ENCODE measurements at places on chromosomes 6 and 20. TPM values are rescaled to one million over a fixed set of nuclear protein-coding genes. Genes with fewer than 3 reads are reported as not detected.

GRCh38 chr6:77361018-77361417 is 102.3 kb downstream of the HTR1B start:
- no peak for DNase-seq

- no peak for DNase-seq
Observed at GRCh38 chr20:684676-685319, 9.2 kb upstream of the SCRT2 start.

- DNase-seq = no peak
Observed at GRCh38 chr6:148750838-148751792, 4.3 kb downstream of the UST start.

DNA sequence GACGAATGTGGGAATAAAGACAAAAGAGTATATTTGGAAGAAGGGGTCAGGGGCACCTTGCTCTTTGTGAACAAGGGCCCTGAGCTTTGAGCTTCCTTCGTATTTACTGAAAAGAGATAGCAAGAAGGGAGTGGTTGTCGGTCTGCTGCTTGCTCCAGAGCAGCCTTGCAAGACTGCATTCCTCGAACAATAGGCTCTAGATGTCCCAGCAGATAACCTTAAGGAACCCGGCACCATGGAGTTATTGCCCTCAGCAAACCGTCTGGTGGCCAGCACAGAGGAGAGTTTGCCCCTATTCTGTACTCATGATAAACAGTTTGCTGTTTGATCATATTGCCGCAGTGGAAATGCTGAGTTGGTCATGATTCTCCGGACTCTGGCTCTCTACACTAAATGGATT is 22.7 kb downstream of the HLA-DRB1 start:
- DNase-seq = no peak

GRCh38 chr6:20583444-20583800 is 49.2 kb downstream of the CDKAL1 start:
- no peak for DNase-seq

- no peak for DNase-seq
Observed at GRCh38 chr6:127222418-127222817, 44.2 kb upstream of the RNF146 start.

- peak; percentile 68 for DNase-seq
Observed at GRCh38 chr6:139540276-139540675, 165.8 kb upstream of the CITED2 start.

DNA sequence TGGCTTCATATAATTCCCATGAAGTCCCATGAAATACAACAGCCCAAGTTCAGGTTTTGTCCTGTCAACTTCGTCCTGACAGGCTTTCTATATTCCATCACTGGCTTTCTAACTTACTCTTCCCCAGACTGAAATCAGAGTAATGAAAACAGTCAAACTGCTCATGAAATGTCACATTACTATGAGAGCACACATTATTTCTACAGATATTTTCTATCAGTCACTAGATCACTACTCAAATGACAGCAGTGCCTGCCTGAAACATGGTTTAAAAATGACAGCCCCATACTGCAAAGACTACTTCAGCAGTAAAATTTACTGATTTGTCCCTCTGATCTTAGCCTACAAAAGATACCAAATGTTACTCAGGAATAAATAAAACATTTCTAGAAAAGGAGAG is 442.9 kb upstream of the SOX4 start:
- DNase-seq = no peak

DNA sequence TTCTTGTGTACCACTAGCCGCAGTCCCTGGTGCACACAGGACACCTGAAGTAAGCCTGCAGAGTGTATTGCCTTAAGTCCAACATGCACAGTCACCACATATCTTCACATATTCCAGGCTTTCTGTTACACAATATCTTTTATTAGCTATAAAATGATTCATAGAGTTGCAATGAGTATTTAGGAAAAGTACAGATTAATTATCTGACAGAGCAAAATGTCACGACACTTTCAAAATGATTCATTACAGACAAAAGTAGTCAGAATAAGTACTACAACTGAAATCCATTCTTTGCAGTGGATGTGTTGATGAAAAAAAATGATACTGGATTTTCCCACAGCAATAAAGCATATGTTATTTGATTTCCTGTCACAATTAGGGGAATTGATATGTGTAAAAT is 199.5 kb upstream of the ASCC3 start:
- DNase-seq = no peak

- DNase-seq = no peak
Observed at GRCh38 chr6:13400772-13401171, 72.4 kb upstream of the TBC1D7 start.

The HLA-A gene
- 3,352 TPM for total RNA-seq

- DNase-seq = no peak
Observed at GRCh38 chr6:24883618-24884017, 52.1 kb downstream of the RIPOR2 start.

The MCCD1 gene
- not detected for total RNA-seq

DNA sequence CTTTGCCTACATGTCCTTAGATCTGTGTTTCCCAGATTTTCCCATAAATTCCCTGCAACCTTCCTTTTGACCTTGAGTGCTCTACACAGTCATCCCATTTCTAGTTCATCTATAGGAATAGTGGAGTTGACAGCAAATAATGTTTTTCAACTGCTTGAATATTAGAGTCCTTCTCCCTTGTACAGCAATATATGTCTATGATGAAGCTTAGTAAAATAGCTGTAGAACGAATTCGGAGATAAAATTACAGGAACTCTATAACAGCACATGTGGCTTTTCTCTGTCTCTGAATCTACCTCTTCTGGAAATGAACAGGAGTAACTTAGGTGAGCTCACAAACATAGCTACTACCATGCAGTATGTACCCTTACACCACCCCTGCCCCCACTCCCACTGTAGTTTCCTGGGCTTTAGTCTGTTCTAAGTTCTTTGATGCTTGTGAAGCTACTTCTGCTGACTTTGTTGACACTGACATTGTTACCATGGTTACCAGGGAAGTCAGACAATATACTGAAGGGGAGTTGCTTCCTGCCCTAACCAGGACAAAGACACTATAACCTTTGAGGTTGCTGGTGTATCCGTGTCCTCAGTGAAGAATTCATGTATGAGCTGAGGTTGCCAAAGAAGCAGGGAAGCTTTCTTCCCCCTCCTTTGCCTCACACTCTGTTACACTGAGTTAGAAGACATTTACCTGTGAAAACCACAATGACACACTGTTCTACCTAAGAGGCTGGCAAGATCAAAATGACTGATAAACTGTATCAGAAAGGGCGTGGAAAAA is 35.8 kb upstream of the SHLD1 start:
- no peak for DNase-seq

GRCh38 chr20:58328836-58329235 is 19.3 kb downstream of the RAB22A start:
- no peak for DNase-seq

The TNFRSF6B gene
- total RNA-seq = not detected

The COL20A1 gene
- not detected for total RNA-seq

The RAET1G gene
- not detected for total RNA-seq

DNA sequence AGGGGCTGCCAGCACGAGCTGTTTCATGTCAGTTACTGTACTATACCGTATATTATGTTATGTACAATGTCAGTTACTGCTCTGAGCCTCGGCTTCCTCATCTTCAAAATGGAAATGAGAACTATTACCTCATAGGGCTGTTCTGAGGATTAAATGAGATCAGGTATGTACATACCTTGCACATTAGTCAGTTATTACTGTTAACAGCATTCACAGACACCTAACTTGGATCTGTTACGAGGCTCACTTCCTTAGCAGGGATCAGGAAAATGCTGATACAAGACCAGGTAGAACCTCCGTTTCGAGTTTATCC is 69.7 kb upstream of the TBC1D7 start:
- no peak for DNase-seq

- no peak for DNase-seq
Observed at GRCh38 chr6:137086031-137086430, 41.3 kb upstream of the IL20RA start.

DNA sequence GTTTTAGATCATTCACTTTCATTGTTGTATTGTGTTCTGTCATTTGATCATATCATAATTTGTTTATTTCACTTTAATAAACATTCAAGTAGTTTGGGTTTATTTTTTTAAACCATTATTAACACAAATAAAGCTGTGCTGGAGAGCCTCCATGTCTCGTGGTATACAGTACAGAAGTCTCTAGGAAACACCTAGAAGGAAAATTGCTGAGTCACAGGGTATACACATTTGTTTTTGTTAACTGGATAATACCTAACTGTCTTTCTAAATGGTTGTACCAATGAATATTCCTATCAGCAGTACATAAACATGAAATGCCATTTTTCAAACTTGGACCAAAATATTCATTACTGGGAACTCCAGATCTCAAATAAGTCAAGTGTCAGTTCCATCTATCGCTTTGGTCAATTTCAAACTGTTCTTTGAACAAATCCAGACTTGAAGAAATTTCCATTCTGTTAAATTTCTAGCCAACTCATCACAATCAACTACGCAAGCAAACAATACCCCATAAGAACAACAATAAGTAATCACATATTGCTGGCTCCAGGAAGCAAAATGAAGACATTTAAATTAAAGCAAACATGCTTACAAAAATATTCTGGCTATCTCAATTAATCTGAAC is 138.1 kb downstream of the ATXN1 start:
- DNase-seq = no peak

GRCh38 chr6:12115492-12115891 is 103.4 kb downstream of the HIVEP1 start:
- no peak for DNase-seq

GRCh38 chr20:33576432-33577125 is 85.5 kb upstream of the C20orf144 start:
- DNase-seq = no peak

- DNase-seq = no peak
Observed at GRCh38 chr6:54873599-54873998, 27.0 kb downstream of the FAM83B start.

DNA sequence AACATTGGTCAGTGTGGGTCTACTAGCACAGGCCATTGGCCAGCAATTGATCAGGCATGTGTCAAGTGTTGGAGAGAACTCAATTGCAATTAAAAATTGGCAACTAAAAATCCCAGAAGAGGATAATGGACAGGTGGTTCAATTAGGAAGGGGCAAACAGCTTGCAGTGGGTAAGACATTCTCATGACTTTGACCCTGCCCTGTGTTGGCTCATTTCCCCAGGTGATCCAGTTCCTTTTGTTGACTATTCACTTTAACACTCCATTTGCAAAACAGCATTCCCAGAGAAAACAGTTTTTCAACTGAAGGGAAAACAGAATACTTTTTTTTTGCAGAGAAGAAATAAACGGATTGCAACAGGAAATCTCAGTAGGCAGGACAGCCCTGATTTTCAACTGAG is 28.9 kb upstream of the SCGN start:
- no peak for DNase-seq

DNA sequence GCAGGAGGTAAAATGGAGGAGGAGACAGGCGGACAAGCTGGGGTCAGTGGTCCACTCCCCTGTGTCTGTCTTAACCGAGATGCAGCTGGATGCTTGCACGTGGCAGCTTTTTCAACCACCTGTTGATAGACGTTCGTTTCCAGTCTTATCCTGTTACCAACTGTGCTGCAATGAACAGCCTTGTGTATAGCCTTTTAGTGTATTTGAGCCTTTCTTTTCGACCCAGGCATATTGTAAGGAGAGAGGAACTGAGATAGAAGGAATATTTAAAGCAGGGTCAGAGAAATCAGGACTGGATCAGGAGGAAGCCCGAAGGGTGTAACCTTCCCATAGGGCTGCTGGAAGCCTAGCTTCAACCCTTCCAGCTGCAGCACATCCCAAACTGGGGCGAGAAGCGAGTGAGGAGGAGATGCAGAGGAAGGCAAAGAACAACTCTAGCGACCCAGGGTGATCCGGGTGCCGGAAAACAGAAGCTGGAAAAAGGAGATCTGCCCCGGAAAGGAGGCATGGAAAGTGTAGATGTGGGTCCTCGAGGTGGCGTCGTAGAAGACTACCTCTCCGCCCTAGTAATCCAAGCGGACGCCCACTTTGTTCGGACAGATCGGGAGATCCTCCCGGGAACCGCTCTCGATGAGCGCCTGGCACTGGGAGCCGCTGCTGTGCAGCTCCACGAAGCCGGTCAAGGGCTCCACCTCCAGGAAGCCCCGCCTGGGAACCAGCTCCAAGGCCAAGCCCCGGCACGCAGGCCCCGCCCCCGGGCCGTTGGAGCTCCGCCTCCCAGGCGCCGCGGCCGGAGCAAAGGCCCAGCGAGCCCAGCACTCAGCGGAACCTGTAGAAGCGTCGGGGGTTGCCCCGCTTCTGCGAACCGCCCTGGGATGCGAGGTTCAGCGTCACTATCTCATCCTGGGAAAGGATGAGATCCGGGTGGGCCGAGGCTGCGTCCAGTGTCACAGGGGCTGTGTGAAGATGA is 11.2 kb downstream of the TRIM31 start:
- peak; percentile 84 for DNase-seq

- no peak for DNase-seq
Observed at GRCh38 chr20:38953630-38954340, 8.4 kb upstream of the DHX35 start.

DNA sequence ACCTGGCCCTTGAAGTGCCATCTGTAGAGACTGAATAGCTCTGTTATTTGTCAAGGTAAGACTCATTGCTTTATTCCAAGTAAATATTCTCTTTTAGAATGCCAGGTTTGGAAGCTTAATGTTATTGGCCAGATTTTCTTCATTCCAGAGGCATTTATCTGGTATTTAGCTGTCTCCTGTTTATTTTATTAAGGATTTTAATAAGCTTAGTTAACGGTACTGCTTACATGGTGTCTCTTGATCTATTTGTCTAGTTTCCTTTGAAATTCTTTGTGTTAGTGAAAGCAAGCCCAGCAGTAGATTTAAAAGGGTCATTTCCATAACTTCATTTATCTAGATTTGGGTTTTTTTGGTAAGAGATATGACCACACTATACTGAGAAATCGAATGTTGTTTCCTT is 7.7 kb downstream of the RALY start:
- DNase-seq = no peak

The TLDC2 gene
- total RNA-seq = not detected

- DNase-seq = no peak
Observed at GRCh38 chr20:49989234-49990065, 6.7 kb downstream of the SNAI1 start.

DNA sequence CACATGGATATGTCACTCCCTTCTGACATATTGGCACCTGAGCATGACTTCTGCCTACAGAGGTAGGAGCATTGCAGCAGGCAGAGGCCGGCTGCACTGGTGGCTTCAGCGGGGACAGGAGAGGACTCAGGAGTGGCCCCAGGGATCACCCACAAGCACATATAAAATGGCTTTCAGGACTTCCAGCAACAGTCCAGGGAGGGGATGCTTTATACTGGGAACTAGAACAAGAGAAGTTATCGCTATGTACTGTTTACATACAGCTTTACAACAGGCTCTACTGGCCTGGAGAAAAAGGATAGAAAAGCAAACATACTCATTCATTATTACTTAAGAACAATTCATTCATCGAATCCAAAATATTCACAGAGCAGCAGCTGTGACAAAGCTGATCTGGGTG is 337.8 kb downstream of the THBS2 start:
- no peak for DNase-seq

GRCh38 chr6:146423452-146423851 is 120.2 kb upstream of the RAB32 start:
- no peak for DNase-seq

- no peak for DNase-seq
Observed at GRCh38 chr6:53464483-53464882, 80.4 kb downstream of the GCLC start.

- DNase-seq = peak; percentile 79
Observed at GRCh38 chr20:32672982-32673851, 524 bp downstream of the C20orf203 start.

Measured in natural killer cell treated with Interleukin-12 subunit alpha and Interleukin-12 subunit beta and Interleukin-15 and Interleukin-18, amount 100 ng/mL, for 72 hours (primary cell).